Head of caudate nucleus (tissue), 42 donors: ENCODE measurements at places on chromosomes 7 and 10.

DNA sequence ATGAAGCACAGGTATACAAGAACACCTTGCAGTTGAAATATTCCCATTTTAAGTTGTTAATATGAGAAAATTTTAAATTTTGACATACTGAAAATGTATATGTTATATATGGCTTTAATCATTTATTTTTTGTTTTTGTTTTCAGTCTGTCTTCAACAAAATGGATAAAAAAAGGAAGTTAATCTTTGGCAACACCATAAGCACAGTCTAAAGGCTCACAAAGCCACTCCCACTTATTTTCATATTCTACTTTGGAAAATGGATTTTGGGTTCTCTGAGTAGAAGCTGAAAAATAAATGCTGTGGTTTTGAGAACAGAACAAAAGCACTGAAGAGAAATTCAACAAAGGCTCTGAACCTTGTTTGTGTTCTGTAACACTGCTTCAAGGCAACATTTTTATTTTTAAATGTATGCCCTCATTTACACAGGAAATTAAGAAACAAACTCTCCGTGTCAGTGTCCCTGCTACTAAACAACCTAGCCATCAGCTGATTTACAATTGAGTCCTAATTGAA lies 81.3 kb upstream of the LRRN3 start:
- no peak for DNase-seq

DNA sequence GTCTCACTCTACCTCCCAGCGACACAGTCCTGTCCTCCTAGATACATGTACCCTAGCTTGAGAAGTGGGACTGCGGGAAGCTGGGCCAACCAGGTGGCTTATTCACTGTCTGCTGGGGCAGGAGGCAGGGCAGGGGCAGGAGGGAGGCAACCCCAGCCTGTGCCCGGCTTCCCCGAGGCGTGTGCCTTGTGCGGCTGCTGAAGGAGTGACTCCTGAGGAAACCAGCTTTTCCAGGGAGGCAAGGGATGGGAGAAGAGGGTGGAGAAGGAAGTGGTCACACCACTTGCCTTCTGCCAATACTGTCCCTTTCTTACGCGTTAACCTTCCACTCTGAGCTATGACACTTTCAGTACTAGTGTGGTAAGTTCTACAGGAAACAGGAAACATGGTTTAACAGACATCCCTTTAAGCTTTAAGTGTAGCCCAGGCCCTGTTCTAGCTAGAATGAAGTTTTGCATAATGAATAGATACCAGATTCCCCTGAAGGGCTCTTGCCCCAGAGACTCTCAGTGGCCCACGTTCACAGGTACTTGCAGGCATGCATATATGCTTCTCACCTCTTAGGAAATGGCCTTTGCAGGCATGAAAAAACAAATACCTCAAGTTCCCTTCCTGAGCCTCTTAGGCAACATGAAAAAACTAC lies 40.6 kb downstream of the SYPL1 start:
- DNase-seq, result no peak

DNA sequence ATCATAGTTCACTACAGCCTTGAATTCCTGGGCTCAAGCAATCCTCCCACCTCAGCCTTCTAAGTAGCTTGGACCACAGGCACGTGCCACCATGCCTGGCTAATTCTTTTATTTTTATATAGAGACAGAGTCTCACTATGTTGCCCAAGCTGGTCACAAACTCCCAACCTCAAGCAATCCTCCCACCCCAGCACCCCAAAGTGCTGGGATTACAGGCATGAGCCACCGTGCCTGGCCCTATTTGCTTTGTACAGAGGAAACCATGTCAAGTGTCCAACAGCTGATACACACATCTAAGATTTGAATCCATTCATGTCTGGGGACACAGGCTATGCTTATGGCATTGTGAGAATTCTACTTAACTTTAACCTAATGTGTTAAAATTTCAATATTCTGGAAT lies 29.9 kb upstream of the MPP7 start:
- no peak for DNase-seq

GRCh38 chr7:128868624-128869137 lies 6.0 kb downstream of the ATP6V1F start:
- DNase-seq, result no peak

- no peak for DNase-seq
These were observed 52.6 kb downstream of the FGFBP3 start for GRCh38 chr10:91856637-91857036.

GRCh38 chr7:19392246-19392645 lies 247.0 kb upstream of the FERD3L start:
- no peak for DNase-seq

DNA sequence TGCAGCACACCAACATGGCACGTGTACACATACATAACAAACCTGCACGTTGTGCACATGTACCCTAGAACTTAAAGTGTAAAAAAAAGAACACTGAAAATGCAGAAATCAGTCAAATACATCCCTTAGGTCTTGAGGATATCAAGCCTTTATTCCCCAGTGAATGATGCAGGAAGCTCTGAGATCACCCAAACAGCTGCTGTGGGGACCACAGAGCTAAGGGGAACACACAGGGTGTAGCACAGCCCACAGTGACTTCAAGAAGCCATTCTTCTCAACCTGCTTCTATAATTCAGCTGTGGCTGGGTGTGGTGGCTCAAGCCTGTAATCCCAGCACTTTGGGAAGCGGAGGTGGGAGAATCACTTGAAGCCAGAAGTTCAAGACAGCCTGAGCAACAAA lies 314.9 kb downstream of the CALN1 start:
- DNase-seq, result no peak
